Fibroblast of mammary gland (primary cell): ENCODE measurements at places on chromosomes 12 and 14.

- DNase-seq = peak; percentile 93
These were observed at the start of gene SLC2A3 for GRCh38 chr12:7935590-7936581. Gene SLC2A3, minus strand, starts transcription at chr12:7936187. Its CDS starts 153 bp downstream, at chr12:7936034.

- peak; percentile 70 for DNase-seq
These were observed 36.3 kb upstream of the CFL2 start for GRCh38 chr14:34750670-34751069.

- DNase-seq = peak; percentile 20
These were observed 48.7 kb upstream of the PLXNC1 start for GRCh38 chr12:94099632-94100031.

DNA sequence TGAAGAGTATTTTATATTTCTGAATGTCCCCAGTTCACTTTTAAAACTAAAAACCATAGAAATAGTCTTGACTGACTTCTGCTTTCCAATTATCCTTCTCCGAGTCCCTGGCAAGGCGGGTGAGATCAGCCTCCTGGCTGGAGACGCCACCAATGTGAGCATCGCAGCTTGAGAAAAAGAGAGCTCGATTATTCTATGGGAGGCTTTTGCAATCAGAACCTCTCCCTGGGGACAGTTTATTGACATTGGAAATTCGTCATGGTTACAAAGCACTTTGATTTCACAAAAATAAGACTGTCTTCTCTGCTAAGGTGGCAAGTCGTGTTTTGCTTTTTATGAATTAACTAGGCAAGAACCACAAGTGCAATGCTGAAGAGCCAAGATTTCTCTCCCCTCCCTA is 23.6 kb upstream of the GPHB5 start:
- peak; percentile 52 for DNase-seq
